ENCODE measurements at places on chromosomes 7 and 10.

DNA sequence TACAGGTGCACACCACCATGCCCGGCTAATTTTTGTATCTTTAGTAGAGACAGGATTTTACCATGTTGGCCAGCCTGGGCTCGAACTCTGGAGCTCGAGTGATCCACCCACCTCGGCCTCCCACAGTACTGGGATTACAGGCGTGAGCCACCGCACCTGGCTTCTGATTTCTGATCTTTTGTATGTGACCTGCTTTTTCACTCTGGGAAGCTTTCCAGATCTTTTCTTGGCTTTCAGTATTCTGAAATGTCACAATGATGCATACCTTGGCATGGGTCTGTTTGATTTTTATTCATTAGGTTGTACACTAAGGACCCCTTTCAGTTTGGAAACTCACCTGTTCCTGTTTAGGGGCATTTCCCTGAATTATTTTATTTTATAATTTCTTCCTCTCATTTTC, 41.6 kb downstream of the PROSER2 start:
- DNase-seq: no peak

DNA sequence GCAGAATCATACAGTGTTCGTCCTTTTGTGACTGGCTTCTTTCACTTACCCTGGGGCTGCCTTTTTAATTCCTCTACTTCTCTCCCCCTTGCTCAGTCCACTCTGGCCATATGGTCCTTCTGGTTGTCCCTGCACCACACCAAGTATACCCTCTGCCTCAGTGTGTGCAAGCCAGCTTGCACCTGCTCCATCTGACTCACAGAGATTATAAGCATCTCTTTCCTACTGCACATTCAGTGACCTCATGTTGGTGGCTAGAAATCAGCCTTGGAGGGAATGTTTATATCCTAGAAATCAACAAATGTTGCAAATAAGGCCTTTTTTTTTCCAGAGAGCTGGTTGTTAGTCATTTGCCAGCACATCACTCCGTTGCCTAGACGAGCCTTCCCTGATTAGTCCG, 67.5 kb upstream of the C10orf90 start:
- no peak for DNase-seq

DNA sequence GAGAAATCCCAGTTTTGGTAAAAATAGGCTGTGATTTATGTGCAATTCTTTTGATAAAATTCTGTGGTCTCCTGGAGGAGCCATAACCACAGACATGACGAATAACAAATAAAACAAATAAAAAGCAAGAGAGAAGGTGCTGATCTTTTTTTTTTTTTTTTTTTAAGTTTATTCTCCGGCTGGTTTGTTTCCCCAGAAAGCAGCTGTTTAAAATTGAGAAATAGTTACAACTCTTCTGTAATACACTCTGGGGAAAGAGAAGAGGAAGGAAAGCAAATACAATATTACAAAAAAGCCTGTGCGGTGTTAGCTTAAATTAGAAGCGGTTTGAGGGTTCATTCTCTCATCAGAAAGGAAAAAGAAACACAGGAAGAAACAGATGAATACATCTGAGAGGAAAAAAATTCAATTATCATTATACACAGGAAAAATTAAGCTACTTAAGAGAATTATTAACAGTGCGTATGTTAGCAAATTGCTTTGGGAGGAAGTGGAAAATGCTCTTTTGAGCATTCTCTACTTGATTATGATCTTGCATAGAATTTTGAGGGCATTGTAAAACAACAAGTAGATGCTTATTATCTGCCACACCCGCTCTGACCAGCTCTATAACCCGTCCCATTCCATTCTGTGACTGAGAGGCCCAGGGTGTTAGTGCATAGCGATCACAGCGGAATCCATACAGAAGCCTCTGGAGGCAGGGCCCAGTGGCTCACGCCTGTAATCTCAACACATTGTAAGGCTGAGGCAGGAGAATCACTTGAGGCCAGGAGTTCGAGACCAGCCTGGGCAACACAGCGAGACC, 40.6 kb upstream of the WAC start:
- no peak for DNase-seq

GRCh38 chr7:77912293-77912692, 113.7 kb downstream of the PHTF2 start:
- DNase-seq: no peak

- DNase-seq: no peak
These were observed 15.0 kb downstream of the CDK14 start for GRCh38 chr7:90611115-90611514.

DNA sequence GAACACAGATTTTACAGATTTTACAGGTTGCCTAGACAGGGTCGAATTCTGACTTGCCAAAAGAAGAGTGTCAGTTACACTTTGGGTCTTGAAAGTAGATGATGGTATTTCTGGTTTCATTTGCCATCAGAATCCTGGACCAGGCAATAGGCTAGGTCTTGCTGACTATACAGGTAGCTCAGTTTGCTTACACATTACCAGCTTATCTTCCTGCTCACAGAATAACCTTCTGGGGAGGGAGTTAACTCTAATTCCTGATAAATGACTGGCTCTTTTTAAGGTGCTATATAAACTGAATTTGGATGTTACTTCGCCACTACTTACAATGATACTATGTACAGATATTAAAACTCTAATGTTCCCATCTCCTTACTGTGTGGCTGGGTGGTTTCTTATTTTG, 39.8 kb downstream of the GBF1 start:
- no peak for DNase-seq

DNA sequence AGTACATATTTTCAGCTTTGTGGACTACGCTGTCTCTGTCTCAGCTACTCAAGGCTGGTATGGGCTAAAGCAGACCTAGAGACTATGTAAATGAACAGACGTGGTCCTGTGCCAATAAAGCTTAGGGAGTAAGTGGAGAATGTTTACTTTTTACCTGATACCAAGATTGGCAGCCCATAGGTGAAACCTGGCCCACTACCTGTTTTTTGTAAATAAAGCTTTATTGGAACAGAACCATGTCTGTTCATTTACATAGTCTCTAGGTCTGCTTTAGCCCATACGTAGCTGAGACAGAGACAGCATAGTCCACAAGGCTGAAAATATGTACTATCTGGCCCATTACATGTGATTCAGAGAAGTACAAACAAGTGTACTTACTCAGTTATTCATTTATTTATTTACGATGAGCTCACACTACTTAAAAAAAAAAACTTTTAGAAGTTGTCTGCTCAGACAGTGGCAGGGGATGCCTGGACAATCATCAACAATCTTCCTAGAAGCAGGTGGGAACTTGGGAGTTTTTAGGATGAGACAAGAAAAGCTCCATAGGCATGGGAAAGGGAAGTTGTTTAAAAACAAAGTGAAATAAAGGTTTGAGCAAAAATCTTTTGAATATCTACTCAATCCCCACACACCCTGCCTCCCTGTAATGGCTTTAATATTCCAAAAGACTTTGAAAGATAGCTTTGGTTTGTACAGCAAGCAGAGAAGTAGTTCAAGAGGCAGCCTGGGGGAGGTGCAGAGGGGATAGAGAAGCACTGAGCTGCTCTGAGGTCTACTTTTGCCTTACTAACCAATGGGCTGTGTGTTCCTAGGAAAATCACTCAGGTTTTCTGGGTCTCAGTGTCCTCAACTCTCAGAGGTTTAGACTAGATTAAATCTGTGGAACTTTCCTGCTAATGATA, 114.4 kb upstream of the AFAP1L2 start:
- no peak for DNase-seq

GRCh38 chr10:108696792-108697477, 1226.4 kb downstream of the XPNPEP1 start:
- DNase-seq: no peak

- DNase-seq: no peak
These were observed 342.5 kb downstream of the PTPRN2 start for GRCh38 chr7:158244873-158245723.

GRCh38 chr7:80722616-80723195, 84.3 kb downstream of the CD36 start:
- no peak for DNase-seq

GRCh38 chr10:21522631-21523406, 2.7 kb downstream of the SKIDA1 start:
- DNase-seq: no peak

GRCh38 chr10:62336404-62336803, 37.8 kb upstream of the ZNF365 start:
- DNase-seq: no peak

DNA sequence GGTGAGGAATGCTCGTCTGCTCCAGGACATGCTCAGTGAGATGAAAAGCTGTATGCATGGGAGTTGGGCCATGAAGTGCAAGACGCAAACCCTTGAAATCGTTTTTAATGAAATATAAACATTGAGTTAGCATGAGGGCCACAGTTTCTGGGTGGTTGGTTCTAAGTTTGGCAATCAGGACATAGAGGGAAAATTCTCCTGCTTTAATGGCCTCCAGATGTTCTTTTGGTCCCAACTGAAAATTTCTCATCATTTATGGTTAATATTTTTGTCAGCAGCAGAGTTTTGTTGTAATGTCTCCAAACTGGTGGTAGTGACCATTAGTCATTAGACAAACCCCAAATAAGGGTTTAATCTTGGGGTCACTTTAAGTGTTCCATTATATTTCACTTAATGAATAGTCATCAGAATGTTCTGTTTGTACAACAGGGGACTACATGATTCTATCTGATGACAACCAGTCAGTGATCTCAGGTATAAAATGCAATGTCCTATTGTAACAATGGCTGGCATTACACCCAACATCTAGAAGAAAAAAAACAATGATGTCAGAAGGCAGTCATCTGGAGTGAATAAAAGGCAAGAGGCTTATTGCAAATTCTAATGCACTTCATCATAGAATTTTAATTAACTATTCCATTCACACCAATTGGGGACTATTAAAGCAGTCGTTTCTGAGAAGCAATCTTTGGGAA, 197.4 kb downstream of the JCAD start:
- DNase-seq: no peak

DNA sequence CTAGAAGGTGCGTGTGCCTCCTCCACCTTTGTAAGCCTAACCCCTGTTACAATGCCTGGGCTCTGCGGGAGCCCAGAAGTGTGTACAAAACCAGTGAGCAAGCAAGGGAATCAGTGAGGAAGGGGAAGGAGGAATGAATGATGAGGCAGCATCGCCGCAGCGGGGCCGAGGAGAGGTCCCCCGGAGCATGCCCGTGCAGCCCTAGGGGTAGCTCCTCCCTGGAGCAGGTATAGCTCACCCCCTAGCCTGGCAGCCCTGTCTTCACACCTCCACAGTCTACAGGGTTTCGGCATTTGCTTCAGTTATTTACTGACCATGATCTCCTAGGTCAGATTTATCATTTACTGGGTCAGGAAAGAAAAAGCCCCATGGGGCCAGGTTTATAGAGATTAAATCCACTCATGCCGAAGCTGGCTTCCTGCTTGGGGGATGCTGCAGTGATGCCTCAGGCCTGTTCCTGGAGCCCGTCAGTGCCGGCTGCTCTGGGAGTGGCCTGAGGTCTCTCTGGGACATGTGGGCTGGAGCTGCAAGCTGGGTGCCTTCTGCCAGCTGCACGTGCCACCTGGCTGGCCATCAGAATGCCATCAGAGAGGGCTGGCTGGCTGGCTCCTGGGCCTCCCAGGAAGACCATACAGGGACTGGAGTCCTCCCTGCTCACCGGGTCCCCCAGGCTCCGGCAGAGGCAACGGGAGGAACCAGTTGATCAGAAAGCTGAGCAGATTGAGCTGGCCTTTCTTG, 138.9 kb downstream of the GRK5 start:
- no peak for DNase-seq

- no peak for DNase-seq
These were observed 246.9 kb upstream of the GLI3 start for GRCh38 chr7:42483886-42484285.

DNA sequence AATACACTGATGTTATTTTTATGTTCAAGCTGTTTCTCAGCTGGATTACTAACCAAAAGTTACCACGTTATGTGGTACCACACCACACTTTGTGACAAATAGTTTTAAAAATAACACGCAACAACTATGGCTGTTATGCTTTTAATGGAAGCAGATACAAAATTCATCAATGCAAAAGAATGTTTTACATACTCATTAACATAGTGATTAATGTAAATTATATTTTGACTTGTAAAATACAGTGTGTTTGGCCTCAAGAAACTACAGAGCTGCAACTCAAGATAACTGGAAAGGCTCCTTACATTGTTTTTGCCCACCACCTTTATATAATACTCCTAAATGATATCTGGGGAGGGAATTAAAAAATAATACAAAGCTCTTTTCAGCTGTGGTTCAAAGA, 25.5 kb downstream of the NCOA4 start:
- no peak for DNase-seq

- no peak for DNase-seq
These were observed 31.6 kb upstream of the KCNIP2 start for GRCh38 chr10:101875068-101875688.
